ENCODE measurements at places on chromosomes 4 and X.

DNA sequence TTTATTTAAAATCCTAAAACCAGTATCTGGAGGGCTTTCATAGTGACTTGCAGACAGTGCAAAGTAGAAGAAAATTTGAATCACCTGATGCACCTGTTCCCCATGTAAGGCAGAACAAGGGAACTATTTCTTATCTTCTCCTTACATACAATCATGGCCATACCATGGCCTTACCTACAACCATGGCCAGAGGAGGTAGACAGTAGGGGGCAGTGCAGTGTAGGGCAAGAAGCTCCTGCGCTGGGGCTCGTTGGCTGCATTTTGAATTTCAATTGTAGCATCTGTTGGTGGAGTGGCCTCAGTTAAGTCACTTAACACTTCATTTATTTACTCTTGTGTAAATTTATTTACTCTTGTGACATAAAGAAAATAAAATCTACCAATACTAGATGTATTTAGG, 33.0 kb downstream of the GALNTL6 start:
- peak; percentile 46 for DNase-seq

- peak; percentile 42 for DNase-seq
These were observed 54.4 kb upstream of the USP26 start for GRCh38 chrX:133151336-133151735.

DNA sequence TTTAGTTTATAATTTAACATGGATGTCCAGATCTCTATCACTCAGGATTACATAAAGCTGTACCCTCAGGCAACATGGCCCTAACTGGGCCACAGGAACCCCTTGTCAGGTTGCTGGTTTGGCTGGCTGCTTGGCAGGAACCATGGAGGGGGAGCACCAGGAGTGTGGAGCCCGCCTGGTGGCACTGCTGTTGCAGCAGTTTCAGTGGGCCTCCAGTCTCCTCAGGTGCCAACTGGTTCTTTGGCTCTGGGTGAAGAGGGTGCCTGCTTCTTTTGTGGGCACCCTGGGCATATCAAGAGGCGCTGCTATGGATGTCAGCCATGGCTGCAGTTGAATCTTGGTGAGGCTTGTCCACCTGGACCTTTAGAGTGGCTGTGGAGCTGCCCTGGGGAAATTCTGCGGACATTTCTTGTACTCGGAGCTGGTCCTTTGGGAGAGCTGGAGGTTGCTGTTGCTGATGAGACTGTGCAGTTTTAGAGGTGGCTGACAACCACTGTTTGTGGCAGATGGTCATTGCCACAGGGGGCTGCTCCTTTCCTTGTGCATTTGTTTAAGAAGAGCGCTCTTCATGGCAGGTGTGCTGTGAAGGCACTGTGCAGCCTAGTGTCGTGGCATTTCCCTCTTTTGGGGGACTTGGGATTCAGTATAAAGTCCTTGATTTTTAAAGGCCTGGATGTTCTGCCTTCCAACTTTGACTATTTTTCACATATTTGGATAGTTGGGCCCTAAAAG, 10.3 kb upstream of the SMIM14 start:
- no peak for DNase-seq

GRCh38 chr4:182427554-182427953, 184.4 kb downstream of the TENM3 start:
- no peak for DNase-seq

All from HT-29 (cell line).